ENCODE measurements at places on chromosomes 4 and X.

DNA sequence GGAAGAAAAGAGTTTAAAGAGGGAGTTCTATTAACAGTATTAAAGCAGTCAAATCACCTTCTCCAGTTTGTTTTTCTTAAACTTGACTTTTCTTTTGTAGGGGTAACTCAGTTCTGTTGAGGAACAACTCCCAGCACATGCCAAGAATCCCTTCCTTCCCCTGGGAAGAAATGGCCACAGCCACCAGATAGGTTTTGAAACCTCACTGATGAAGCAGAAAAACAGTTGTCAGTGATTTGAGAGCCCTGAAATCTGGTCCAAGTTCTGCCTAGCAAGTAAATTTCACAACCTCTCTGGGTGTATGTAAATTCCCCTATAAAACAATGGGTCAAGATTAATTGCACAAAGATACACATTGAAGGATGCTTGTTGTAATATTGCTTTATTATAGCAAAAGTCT is 167.1 kb downstream of the DHX15 start:
- no peak for DNase-seq

DNA sequence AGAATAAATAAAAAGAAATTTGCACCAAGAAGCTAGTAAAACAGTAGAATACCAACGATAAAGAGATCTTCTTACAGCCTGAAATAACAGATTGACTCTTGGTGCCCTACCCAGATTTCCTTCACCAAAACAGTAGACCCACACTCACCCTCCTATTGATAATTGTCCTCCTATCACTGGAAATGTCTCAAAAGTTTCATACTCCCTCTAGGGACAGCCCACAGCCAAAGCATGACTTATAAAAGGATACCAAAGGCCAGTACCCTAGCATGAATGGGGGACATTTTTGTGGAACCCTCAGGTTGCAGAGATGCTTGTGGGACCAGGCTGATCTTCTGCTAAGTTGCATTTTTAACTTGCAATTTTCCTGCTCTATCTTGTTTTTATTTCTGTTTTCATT is 104.1 kb downstream of the INPP4B start:
- no peak for DNase-seq

DNA sequence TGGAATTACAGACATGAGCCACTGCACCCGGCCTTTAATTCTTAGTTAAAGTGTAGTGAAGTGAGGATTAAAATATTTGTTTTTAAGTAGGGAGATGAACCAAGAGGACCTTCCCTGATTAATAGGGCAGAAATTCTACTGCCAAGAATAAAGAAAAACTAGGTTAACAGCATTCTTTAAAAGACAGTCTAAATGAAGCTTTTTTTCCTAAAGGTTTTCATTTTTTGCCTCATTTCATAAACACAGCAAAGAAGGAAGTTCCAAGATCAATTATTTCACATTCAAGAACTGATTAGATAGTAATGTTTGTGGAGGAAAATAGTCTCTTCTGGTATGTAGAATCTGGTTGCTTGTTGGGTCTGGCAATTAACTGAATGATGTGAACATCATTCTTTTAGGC is 112.1 kb upstream of the ARSJ start:
- no peak for DNase-seq

DNA sequence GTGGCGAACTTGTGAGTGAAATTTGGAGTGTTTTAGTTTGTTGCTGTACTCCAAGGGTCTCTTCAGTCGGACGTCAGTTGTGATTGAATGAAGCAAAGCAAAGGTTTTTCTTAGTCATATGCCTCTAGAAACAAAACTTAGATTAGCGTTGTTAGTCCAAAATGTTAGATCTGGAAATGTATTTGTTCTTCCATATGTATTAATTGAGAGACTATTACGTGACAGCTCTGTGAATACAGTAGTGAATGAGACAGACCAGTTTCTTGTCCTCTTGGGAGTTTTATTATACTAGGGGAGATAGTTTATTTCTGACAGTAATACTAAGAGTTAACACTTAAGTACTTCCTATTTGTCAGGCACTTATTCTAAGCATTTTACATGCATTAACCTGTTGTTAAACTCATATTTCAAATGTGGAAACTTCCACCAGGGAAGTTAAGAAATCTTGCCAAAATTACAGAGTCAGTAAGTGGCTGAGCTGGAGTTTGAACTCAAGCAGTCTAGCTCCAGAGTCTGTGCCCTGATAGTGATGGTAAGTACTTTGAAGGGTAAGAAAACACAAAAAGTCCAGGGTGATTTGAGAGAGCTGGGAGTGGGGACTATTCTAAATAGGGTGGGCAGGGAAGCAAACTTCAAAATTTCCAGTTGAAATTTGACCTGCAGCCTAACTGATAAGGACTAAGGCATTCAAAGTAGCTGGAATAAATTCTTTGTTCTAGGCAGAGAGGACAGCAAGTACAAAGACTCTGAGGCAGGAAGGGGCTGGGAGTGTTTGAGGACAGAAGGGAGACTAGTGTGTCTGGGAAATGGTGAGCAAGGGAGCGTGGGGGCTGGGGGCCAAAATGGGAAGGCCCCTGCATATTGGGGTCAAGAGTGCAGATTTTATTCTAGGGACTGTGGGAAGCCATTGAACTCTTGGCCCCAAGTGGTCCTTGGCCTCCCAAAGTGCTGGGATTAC is 17.0 kb downstream of the ADD1 start:
- no peak for DNase-seq

DNA sequence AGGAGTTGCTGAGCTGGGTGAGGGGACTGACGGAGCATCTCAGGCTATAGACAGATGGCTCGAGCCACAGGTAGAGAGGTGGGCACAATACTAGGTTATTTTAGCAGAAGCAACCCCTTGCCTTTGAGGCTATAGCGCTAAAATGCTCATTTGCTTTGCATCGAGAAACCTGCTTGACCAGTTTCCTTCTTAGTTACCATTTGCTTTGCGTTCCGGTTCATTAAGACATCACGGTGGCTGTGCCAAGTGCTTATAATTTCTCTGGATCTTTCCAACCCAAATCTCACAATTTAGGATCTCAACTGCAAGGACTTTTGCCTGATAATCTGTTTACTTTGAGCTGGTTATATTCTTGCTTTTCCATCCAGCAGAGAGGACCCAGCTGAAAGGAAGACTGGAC is 40.8 kb downstream of the DLG3 start:
- no peak for DNase-seq

DNA sequence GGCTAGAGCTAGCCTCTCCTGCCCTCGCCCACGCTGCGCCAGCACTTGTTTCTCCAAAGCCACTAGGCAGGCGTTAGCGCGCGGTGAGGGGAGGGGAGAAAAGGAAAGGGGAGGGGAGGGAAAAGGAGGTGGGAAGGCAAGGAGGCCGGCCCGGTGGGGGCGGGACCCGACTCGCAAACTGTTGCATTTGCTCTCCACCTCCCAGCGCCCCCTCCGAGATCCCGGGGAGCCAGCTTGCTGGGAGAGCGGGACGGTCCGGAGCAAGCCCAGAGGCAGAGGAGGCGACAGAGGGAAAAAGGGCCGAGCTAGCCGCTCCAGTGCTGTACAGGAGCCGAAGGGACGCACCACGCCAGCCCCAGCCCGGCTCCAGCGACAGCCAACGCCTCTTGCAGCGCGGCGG is at the start of gene AR:
TSS of gene AR (plus strand) at position 204 of the 400 bp plus-strand sequence. CDS start 1,126 bp downstream, outside the sequence.
- peak; percentile 57 for DNase-seq

- no peak for DNase-seq
These were observed 185.2 kb downstream of the UNC5C start for GRCh38 chr4:95363559-95363925.

- DNase-seq, result no peak
These were observed 18.3 kb downstream of the GAB1 start for GRCh38 chr4:143354990-143355389.

GRCh38 chr4:85617202-85617601 is 142.3 kb downstream of the ARHGAP24 start:
- DNase-seq, result no peak

GRCh38 chr4:46506876-46507275 is 116.9 kb upstream of the GABRA2 start:
- DNase-seq, result no peak

- no peak for DNase-seq
These were observed 26.7 kb upstream of the SORBS2 start for GRCh38 chr4:185838514-185839193.

DNA sequence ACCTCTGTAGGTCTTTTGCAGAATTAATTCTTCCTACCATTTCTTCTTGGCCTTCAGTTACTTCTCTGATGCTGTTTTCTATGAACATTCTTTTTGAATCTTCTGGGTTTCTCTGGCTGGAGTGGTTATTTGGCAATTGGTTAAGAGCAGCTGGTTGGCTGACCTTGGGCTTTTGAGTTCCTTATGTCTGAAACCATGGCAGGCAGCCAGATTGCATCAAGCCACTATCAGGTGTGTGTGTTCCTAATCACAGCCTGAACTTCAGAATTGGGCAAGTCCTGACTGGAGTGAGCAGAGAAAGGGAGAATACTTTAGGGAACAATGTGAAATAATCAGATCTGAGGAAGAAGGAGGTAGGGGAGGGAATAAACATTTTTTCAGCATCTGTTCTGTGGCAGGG is 90.2 kb downstream of the ARHGAP10 start:
- DNase-seq, result no peak

- DNase-seq, result no peak
These were observed 23.7 kb downstream of the SULT1E1 start for GRCh38 chr4:69836287-69836686.

DNA sequence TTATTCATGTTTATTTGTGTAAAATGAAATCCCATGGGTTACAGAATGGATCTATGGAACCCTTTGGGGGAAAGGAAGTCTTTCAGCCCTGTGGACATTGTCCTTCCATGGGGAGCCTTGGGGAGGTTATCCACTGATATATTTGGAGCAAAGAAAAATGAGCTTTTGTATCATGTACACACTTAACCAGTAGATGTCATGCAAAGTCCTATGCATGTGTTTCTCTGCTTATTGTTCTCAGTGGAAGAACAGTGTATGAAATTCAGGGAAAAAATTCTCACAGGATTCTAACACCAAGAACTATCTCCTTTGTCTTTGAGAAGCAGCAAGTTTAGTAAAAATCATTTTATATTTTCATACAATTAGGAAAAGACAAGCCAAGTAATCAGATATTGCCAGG is 105.3 kb downstream of the DTHD1 start:
- DNase-seq, result no peak

GRCh38 chr4:147285751-147286150 is 195.1 kb upstream of the EDNRA start:
- DNase-seq, result no peak

GRCh38 chr4:53599632-53600031 is 8.3 kb upstream of the LNX1 start:
- no peak for DNase-seq

DNA sequence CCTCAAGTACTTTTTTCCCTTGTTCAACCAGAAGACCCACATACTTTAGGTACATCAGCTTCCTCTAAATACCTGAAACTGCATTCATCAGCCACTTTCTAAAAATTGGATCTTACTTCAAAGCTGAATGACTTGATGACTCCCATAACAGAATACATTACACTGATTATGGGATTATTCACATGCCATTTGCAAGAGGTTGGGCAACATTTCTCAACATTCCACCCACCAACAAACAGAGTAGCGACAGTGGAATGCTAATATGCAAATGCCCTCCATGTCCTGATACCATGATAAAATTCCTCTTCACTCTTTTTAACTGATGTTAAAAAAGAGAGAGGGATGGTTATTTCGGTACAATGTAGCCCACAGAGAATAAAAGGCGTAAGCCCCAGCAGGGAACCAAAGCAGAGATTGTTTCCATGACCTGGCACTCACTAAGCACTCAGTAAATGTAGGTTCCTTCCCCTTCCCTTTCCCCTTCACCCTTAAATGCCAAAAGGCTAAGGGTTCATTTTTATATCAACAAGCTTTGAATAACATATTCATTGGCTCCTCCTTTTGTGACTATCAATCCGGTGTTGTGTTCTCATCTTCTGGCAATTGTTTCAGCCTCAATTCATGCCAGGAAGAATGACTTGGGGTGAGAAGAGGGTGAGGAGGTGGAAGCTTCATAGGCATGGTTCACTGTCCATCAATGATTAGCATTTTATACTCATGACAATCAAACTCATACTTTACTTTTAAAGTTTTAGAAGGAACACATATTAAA is 317.2 kb downstream of the DHX15 start:
- DNase-seq, result no peak

- no peak for DNase-seq
These were observed 165.3 kb upstream of the FAM241A start for GRCh38 chr4:111979921-111980320.

GRCh38 chr4:88819818-88820697 is 122.4 kb upstream of the NAP1L5 start:
- DNase-seq, result no peak

DNA sequence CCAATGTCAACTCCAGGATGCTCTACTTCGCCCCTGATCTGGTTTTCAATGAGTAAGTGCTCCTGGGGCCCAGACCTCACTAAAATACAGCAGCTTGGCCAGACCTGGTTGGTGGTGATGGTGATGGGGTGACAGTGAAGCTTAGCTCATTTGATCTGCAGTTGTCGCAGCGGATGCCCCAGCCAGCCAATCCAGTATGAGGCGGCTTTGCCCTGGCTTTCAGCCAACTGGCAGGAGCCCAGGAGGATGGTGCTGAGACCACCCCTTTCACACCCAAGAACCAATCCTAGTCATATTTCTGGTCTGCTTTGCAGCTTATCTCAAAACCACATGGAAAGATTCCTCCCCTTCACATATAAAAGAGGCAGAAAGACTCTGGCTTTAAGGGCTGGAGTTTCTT is 173.8 kb downstream of the AR start:
- no peak for DNase-seq
